H4 (cell line): ENCODE measurements at places on chromosomes 16 and 17. TPM values are rescaled to one million over a fixed set of nuclear protein-coding genes. Genes with fewer than 3 reads are reported as not detected.

DNA sequence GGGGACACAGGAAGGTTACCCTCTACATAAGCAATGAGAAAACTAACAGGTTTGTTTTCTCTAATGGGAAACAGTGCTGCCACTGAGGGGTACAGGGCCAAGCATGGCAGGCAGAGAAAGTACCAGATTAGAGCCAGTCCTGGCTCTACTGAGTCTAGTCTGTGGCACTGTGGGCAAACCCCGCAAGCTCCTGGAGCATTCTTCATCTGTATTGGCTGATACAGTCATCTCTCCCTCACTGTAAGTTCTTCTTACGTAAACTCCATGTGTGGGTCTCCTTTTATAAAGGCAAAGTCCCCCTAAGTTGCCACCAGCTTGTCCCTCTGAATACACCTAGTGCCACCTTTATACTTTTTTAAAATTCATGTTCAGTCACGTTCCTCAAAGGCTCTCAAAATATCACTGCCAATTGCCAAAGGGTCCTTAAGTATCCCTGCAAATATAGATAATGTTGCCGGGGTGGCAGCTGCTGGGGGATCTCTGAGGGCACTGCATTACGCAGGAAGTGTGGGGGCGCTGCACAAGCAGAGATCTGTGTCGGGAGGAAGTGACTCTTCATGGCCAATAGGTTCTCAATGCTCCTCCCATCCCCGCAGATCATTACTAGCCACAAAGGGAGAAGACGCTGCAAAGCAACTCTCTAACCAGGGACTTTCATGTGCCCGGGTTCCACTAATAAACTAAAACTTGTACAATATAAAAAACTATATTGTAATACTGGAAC lies 18.8 kb downstream of the XPO6 start:
- DNase-seq = no peak

DNA sequence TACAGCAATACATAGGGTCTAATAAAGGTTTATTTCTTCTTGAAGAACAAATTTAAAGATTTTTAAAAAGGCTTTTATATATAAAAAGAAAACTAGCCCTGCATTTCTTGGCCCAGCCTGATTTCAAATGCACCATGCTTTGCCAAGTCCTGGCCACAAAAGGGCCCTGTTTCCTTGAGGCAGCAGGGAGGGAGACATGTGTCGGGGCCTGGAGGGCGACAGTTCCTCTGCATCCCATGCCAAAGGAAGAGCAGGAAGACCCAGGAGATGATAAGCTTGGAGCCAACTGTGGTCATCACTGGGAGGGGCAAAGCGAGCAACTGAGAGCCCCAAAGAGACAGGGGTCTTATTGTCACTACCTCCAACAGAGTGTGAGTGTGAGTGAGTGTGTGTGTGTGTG lies 571.5 kb upstream of the PSMD7 start:
- DNase-seq = no peak

DNA sequence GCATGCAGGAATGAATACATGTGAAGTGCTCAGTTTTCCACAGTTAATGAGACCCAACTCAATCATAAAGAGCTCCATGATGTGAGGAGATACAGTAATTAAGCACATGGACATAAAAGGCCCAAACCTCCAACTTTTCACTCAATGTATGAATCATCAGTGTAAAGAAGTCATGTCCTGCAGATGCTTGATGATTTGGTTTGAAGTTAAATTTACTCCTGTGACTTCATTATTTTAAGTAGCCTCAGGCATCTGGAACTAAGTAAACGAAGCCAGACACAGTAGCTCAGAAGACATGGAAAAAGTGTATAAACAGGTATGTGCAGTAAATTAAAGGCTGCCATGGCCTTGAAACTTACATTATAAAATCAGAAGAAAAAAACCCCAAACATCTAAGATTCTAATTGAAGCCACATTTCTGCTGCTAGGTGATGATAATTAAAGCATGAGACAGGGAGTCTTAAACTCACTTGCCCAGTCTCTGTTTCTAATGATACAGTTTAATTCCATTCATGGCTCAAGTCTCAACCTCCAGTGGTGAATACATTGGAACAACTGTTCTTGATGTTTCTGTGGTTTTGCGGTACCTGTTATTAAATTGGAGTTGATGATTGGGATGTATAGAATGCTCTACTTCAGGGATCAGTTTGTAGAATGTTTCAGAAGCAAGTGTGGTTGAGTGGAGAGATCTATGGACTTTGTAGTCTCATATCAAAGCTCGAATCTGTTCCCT lies 28.9 kb upstream of the CCL2 start:
- DNase-seq = no peak

- DNase-seq = no peak
Measured at GRCh38 chr16:80893686-80894085, 89.3 kb upstream of the CDYL2 start.

- peak; percentile 83 for DNase-seq
Measured at GRCh38 chr16:11627822-11628457, 40.3 kb upstream of the SNN start.

GRCh38 chr16:88759245-88759975 lies 25.6 kb downstream of the PIEZO1 start:
- no peak for DNase-seq

GRCh38 chr16:85612801-85613603 lies at the start of gene GSE1:
TSS of gene GSE1 (plus strand) at chr16:85613322. CDS start at chr16:85613392, 70 bp downstream.
- peak; percentile 95 for DNase-seq

- DNase-seq = no peak
Measured at GRCh38 chr17:7843257-7843535, 9.2 kb downstream of the KDM6B start.

- no peak for DNase-seq
Measured at GRCh38 chr17:72184805-72185204, 64.0 kb downstream of the SOX9 start.

GRCh38 chr16:87254296-87254695 lies 62.9 kb downstream of the C16orf95 start:
- DNase-seq = no peak

- no peak for DNase-seq
Measured at GRCh38 chr16:17369421-17370222, 101.1 kb downstream of the XYLT1 start.

- DNase-seq = peak; percentile 71
Measured at GRCh38 chr17:27530764-27531391, 74.6 kb downstream of the KSR1 start.

DNA sequence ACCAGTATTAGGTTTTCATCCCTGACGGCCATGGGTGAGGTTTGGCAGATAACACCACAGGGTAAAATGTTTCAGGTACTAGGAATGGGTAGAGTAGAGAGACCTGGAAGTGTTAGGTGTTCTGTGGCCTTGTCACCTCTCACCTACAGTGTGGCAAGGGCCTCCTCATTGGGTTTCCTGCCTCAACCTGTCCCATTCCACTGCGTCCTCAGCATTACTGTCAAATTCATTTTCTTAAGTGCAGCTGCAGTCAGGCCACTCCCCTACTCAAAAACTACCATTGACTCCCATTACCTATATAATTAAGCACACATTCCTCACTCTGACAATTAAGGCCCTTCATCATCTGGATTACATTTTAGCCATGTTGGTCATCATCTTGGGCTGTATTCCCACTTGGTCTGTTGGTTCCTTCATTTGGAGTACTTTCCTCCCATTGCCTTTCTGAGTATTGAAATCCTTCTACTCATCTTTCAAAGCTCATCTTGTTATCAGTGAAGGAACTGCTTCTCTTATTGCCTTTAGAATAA lies 64.5 kb downstream of the NUP88 start:
- no peak for DNase-seq

GRCh38 chr16:14489460-14489859 lies 140.6 kb downstream of the PARN start:
- DNase-seq = peak; percentile 65

- no peak for DNase-seq
Measured at GRCh38 chr17:5011928-5012327, 14.2 kb downstream of the KIF1C start.

- DNase-seq = no peak
Measured at GRCh38 chr17:45729294-45729907, 54.7 kb upstream of the CRHR1 start.

DNA sequence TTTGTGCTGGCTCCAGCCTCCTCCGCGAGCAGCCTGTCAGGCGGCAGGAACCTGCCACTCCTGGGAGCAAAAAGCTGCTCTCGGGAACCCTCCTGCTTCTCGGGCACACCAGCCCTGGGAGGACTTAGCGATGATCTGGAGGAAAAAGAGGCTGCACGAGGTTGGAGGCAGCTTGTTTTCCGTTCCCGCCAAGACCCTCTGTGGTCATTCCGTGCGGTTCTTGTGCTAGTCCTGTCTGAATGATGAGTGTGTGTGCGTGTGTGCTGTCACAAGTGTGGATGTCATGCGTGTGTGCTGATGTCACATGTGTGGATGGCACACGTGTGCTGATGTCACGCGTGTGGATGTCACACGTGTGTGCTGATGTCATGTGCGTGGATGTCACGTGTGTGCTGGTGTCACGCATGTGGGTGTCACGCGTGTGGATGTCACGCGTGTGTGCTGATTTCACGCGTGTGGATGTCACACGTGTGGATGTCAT lies 150.0 kb downstream of the NPIPB11 start:
- no peak for DNase-seq

GRCh38 chr17:13106171-13106570 lies 88.3 kb upstream of the ELAC2 start:
- peak; percentile 77 for DNase-seq

GDPD3 gene
- total RNA-seq = not detected in 2 replicates

HS3ST3A1 gene
- total RNA-seq = 4.7 and 12.6 TPM in 2 replicates

VAT1L gene
- total RNA-seq = 6.1 and 6.4 TPM in 2 replicates

SEPTIN12 gene
- total RNA-seq = not detected in 2 replicates

DNAI2 gene
- not detected in 2 replicates for total RNA-seq

SLC35G6 gene
- total RNA-seq = not detected in 2 replicates

TMEM235 gene
- total RNA-seq = not detected in 2 replicates

ZNF232 gene
- 5.0 and 8.5 TPM in 2 replicates for total RNA-seq

ITGB3 gene
- 3.4 and 3.7 TPM in 2 replicates for total RNA-seq

KRT33B gene
- total RNA-seq = not detected in 2 replicates
